ENCODE measurements at places on chromosomes 12 and 14.

GRCh38 chr12:96327889-96328288 lies 72.3 kb downstream of the CDK17 start:
- DNase-seq: no peak

DNA sequence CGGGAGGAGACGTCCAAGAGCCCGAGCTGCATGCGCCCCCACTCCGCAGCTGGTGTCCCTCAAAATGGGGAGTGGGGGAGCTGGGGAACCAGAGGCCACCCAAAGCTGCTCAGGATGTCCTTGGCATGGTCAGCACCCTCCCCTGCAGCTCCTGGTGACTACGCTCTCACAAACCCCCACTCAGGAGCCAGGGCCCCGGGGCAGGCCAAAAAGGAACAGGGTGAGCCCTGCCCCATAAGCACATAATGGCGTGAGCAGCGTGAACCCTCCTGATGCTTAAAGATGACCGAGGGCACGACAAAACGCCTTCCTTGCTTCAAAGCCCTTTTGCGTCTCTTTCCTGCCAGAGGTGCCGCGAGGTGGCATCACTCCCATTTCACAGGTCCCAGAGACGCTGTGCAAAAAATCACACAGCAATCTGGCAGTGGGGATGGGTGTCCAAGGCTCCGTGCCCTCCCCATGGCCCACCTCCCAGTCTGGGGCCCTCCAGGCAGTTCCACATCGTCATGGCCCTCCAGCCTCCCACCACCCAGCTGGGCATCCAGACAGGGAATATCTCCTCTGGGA lies 13.5 kb downstream of the NCOR2 start:
- DNase-seq: no peak

DNA sequence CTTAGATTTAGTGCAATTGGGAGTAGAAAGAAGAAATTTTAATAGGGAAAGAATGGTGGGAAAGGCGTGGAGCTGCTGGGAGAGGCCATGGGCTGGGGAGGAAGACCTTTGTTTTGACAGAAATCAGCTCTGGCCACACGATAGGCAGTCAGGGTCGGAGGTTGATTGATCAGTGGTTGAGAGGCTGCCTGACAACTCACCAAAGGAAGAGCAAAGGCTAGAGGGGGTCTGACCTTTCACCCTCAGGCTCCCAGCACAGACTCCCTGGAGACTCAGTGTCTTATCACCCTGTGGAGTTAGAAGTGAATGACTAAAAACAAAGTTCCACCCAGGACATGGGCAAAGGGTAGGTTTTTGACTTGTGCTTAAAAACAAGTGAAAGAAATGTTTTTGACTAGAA lies 18.0 kb upstream of the NKX2-8 start:
- no peak for DNase-seq

DNA sequence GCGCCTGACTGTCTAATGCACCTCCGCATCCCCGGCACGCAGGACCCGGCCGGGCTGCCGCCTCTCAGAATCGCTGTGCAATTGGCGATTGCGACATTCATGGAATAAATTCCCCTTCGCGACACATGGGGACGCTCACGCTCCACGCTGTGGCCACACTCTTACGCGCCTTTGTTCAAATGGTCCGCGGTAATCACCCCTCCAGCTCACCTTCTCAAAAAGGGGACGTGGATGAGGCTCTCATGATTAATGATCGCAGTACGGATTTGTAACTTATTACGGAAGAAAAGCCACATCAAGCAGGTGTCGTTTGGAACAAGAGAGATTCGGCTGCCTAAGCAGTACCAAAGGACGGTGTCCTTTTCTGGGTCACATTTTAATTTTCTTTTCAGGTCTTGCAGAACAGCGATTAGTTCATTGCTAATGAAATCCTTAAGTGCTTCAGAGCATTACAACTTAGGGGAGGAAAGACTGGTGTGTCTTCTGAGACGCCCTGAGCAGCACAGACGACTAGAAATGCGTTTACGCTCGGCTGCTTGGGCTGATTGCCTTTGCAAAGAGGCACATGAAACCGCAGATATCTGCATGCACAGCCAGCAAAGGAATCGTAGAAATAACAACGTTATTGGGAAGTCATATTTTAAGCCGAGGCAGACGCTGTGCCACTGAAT lies 37.3 kb upstream of the ADGRD1 start:
- DNase-seq: no peak

DNA sequence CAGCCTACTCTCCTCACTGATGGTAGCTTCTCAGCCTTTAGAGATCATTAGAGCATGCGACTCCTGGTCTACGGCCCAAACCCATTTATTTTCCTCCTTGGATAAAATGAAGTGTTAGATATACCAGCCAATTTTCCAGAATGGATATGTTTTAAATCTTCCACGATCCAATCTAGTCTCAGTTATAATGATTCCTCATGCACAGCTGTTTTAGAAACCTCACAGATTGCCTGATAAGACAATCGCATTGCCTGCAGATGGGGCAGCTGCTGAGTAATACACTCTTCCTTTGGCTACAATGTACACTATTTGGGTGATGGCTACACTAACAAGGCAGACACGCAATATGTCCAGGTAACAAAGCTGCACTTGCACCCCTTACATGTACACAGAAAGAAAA lies 227.1 kb downstream of the GLT1D1 start:
- no peak for DNase-seq

- DNase-seq: no peak
Observed at GRCh38 chr12:65524666-65525065, 246.2 kb downstream of the MSRB3 start.

GRCh38 chr12:100395811-100396210 lies 38.9 kb downstream of the SLC17A8 start:
- no peak for DNase-seq

GRCh38 chr12:111447571-111448265 lies 42.0 kb downstream of the SH2B3 start:
- no peak for DNase-seq

DNA sequence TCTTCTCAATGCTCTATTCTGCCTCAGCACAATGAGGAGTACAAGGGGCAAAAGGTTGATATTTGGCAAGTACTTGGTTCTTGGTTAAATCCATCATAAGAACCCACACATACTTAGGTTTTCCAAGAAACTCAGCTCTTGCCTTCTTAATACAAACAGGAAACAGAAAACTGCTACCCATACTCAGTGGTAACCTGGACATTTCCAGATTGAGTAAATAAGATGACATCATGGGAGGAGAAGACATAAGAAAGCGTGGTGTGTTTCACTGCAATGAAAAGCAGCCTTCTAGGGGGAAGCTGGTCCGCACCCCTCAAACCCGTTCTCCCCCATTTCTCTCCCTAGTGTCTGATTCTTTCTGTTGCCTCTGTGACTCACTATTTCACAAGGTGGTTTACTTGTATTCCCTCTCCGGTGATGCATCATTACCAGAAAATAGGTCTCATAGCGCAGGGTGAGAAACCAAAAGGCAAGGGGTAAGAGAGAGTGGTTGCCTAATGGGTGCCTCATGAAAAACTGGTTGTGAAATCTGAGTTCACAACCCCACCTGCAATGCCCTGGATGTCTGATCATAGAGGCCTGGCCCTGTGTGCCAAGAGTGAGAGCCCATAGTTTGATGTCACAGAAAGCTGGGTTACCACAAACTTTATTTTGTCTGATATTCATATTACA lies 326.5 kb upstream of the TBX3 start:
- no peak for DNase-seq

DNA sequence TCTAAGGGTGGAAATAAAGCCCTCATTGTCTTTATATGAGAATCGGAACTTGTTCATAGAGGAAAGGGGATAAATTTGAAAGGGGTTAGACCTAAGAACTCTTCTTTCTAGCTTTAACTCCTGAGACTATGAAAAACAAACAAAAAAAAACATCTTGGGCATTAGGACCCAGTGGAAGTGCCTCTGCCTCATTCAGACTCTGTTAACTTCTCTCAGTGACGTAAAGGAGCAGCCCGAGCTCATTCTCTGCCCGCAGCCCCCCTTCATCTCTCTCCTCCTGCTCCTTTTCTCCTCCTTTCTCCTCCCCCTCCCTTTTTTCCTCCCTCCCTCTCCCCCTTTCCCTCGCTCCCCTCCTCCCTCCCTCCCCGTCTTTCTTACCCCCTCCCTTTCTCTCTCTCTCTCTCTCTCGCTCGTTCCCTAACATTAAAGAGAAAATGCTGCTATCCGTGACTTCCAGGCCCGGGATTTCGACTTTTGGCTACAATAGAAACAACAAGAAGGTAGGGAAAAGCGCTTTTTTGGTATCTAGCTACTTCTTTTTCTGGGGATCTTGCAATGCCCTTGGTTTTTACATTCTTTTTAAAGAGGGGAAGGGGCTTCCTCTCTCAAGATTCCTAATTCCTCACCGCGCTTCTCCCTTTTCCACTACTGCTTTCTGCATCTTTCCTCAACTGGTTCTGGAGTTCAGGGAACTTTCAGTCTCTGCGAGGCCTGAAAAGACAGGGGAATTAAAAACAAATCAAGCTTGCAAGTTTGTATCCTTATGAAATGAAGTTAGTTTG lies at the start of gene RBMS2:
Gene RBMS2, plus strand, starts transcription at position 231 of the 782 bp plus-strand sequence. Its CDS starts 204 bp downstream, at position 435.
- no peak for DNase-seq

DNA sequence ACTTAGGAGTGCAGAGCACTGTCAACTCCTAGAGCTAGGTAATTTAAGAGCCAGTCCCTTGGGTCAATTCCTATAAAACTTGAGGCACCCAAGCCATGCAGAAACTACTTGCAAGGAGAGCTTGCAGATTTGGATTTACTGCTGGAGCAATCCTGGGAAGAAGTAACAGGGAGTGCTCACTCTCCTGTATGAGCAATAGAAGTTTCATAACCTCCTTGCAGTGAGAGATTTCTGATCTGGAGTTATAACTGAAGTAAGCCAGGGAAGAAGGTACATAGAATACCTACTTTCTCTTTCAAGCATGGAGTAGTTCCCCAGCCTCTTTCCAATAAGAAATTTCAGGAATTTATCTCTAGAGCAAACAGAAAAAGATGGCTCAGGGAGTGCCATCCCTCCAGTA lies 650.1 kb upstream of the USP15 start:
- no peak for DNase-seq

DNA sequence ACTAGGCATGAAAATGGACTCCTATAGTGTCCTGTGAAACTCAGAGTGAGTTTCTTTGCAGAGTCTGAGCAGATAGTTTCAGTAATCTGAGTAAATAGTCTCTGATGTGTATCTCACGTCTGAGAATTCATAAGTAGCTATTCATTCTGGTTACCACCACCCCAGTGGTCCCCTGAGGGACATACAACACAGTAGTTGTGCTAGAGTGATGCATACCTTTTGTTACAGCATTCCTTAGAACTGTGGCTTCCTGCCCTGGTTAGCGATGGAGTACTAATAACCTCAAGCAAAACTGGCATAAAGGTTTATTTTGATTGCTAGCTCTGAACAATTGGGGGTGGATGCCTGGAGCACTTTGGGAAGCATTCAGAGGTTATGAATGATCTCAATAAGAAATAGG lies 114.7 kb downstream of the DAAM1 start:
- DNase-seq: no peak

GRCh38 chr12:103880299-103881142 lies 39.5 kb upstream of the NT5DC3 start:
- no peak for DNase-seq

DNA sequence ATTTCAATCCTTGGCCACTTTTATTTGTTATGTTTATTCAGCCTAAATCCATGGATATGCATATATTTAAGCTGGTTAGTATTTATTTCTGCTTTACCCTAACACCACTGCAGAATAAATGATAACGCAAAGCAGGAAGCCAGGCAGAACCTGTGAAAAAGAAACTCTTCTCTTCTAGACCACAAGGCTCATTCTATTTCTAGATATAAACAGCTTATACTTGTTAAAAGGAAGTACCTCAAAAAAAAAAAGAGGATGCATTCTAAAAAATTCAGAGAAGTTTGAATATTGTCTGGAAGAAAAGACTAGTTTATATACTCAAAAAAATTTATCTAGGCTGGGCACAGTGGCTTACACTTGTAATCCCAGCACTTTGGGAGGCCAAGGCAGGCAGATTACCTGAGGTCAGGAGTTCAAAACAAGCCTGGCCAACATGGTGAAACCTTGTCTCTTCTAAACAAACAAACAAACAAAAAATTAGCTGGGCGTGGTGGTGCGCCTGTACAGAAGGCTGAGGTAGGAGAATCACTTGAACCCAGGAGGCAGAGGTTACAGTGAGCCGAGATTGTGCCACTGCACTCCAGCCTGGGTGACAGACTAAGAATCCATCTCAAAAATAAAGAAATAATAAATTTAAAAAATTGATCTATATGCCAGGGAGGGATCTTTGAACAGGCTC lies 55.8 kb downstream of the GALNT4 start:
- DNase-seq: no peak

GRCh38 chr14:105581551-105582341 lies 55.4 kb downstream of the TMEM121 start:
- no peak for DNase-seq

GRCh38 chr12:76863837-76864236 lies 15.0 kb downstream of the CSRP2 start:
- DNase-seq: no peak

GRCh38 chr12:63779498-63780481 lies at the start of gene RXYLT1:
TSS of gene RXYLT1 (plus strand) at chr12:63779909. CDS start at chr12:63779961, 52 bp downstream.
- peak; percentile 71 for DNase-seq

- DNase-seq: no peak
Observed at GRCh38 chr14:68210729-68211299, 391.2 kb downstream of the RAD51B start.

DNA sequence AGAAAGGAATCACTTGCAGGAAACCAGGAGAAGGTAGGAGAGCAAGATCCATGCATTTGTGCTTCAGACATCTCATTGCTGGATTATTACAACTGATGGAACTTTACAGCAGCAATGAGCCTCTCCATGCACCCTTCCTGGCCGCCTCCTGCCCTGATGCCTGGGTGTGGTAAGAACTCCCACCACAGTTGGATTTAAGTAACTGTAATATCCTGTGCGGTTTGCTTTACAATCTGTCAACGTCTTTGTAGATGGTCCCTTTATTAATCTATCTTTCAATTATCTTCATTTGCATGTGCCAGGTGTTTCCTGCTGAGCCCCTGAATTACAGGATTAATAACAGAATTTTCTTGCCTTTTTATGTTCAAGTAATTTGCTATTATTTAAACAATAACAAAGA lies 1300.5 kb upstream of the TMEM132C start:
- no peak for DNase-seq

- DNase-seq: no peak
Observed at GRCh38 chr14:36986407-36986806, 186.0 kb downstream of the SLC25A21 start.

- DNase-seq: no peak
Observed at GRCh38 chr12:102059343-102059742, 2.4 kb downstream of the WASHC3 start.

DNA sequence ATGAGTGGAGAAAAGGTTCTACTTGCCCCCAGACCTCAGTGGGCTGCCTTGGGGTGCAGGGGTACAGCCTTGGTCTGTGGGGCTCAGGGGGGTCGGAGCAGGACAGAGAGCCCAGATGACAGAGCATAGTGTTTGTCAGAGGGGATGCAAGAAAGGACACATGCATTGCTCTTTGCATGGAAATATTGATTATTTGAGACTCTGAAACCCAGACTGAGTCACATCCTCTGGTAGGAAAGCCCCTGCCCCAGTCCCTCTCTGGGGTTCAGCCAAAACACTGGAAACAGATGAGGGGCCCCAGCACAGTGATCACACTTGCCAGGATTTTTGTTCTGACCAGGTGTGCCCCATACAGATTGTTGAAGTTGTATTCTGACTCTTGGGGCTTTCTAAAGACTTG lies 1094.4 kb downstream of the BCL11B start:
- DNase-seq: peak; percentile 33

- no peak for DNase-seq
Observed at GRCh38 chr14:93032421-93032936, 83.2 kb downstream of the ITPK1 start.
